Activated CD8-positive, alpha-beta memory T cell treated with anti-CD3 and anti-CD28 coated beads for 1 hour (primary cell): ENCODE measurements at places on chromosomes 4 and X.
A peak's percentile ranks its signal among the peaks of the same experiment; 100 is the strongest.

DNA sequence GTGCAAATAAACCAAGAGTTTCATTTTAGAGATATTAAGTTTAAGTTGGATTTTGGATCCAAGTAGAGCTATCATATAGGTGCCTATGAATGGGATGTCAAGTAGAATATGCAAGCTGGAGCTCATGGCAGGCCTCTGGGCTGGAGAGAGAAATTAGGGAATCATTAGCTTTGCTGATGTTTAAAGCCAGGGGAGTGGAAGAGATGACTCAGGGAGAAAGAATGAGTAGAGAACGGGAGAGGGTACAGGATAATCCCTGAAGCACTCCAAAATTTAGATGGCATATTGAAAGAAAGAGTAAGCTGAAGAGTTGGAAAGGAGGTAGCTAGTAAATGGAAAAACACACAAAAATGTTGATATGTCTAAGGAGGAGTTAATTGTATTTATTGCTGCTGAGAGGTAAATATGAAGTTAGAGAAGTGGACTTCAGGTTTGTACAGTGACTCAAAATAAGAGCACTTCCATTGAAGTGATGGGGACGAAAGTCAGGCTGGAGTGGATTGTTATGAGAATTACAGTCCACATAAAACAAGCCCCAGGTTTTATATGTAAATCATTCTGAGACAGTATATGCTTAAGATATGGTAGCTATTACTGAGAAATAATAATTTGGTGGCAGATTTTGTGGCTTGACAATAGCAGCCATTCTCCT, 72.5 kb upstream of the GRXCR1 start:
- no peak for DNase-seq

DNA sequence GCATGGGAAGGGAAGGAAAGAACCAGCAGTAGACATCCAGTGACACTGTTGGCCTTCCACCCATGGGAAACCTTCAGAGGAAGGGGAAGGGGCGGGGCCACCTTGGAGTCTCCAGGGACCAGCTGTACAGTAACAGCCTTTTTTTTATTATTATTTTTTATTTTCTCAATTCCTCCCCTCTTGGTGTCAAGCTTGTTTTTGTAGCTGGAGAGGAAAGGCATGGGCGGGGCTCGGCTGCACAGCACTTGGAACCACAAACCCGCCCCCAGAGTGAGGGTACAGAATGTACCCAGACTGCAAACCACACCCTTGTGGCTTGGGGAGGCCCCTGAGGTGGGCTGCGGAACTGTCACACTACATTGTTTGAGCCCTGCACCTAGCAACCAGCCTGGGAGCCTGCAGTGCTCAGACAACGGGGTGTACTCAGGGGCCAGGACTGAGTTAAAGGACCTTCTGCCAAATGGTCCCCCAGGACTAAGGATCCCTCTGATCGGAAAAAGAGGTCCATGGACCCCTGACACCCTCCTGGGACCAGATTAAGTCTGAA, 45.7 kb downstream of the PRPS1 start:
- peak; percentile 72 for DNase-seq

DNA sequence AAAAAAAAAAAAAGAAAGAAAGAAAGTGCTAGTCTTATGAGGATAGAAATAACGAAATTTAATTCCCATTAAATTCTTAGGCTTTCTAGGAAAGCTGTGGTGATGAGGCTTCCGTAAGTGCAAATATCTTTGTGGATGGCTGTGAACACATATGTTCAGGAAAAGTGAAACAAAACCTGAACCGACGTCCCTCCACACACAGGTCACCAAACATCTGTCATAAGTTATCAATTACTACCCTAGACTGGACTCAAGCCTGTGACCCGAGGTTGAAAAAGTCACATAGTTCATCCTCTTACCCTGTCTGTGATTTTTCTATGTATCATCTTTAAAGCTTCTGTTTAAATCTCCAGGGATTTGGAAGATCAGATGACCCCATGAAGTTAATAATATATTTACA, 24.8 kb downstream of the HHIP start:
- DNase-seq, result no peak

DNA sequence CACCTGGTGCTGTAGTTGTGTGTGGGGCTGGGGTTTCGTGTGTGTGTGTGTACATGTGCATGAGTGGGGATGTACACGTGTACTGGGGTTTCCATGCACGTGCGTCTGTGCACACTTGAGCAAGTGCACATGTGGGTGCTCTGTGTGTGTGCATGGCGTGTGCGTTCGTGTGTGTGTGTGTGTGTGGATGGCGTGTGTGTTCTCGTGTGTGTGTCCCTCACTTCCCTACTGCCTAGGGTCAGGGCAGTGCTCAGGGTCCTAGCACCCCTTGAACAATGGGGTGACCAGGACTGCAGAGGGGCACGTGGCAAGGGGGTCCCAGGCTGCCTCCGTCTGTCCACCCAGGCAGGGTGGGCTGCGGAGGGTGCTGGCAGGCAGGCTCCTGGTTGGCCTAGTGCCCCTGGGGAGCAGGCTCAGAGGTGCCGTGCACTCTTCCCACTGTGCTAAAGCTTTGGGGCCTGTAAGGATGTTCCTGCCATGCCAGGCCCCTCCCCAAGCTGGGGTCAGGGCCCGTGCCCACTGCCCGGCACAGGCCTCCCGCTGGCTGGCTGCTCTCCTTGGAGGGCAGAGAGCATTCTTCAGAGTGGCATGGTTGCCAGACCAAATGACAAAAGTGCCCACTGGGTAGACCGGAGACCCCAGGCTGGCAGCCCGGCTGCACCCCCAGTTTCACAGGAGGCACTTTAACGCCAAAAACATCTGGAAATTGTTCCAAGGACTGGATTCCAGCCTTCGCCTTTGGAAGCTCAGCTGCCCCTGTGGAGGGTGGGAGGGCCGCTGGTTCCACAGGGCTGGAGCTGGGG, 29.1 kb downstream of the FGFRL1 start:
- DNase-seq, result no peak

DNA sequence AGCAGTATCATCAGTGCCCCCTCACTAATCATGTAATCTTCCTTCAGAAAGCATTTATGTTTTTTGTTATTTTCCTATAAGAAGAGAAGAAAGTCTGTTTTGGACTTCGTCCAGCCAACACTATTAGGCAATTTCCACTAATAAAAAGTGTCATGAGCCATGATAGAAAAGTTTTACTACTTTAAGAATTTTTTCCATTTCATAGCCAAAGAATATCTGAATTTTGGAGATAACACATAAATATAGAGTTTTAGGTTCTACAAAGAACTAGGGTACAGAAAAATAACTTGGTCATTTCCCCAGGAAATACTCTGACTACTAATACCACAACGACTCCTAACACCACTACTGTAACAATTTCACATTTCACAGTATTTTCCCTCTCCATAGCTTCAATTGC, 41.8 kb upstream of the VEGFC start:
- no peak for DNase-seq

GRCh38 chrX:27599928-27600327, 9.8 kb downstream of the DCAF8L2 start:
- DNase-seq, result no peak

DNA sequence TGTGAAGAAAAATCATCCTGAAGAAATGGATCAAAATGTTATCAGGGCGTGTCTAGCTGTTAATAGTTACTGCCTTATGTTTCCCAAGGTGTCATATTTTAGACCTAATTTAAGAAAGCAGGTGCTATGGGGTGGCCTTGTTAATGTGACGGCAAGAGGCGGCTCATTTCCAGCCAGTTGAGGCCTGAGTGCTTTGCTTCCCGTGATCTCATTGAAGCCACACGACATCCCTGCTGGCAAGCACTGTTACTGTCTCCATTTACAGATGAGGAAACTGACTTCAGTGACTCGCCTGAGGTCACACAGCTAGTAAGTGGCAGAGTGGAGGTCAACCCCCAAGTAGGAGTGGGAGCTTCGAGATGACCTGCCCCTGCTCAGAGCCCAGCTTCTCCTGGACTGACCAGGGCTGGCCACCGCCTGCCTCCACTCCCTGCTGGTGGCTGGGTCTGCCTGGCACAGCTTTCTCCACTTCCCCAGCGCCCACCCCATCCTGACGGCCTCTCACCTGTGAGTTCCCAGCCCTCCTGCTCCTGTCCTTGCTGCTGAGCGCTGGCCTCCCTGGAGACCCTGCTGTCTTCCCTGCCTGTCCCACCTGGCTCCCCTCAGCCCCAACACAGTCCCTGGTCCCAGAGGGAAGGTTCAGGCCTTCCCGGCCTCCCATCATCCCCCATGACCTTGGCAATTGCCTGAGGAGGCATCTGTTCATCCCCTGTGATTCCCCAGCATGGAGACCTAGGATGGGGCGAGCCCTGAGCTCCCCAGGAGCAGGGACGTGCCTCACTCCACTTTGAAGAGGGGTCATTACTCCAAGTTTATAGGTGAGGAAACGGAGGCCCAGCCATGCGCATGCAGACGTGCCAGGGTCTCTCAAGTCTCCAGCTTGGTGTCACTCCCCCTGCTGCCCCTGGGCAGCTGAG, 47.7 kb upstream of the SORCS2 start:
- DNase-seq, result no peak

GRCh38 chr4:96295143-96295741, 455.3 kb downstream of the PDHA2 start:
- DNase-seq, result no peak

- DNase-seq, result no peak
These were observed 278.7 kb downstream of the RCHY1 start for GRCh38 chr4:75235359-75235951.

DNA sequence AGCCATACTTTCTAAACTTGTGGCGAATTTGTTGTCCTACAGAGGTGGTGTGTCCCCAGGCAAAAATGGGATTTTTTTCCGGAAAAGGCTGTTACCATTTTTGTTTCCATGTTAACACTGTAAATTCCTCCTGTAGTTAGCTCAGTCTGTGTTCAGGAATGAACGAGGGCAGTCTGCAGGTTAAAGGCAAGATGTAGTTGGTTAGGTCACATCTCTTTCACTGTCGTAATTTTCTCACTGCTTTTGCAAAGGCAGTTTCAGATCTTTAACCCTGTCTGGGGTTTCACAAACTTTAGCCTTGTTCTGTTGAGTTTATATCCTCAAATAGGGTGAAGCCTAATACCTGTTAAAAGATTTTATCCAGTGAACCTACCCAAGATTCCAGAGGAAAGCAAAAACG, 50.5 kb upstream of the PUDP start:
- DNase-seq, result no peak

GRCh38 chr4:42865572-42866189, 26.8 kb upstream of the GRXCR1 start:
- peak; percentile 2 for DNase-seq

- DNase-seq, result no peak
These were observed 585.7 kb downstream of the TLL1 start for GRCh38 chr4:166458756-166459155.

DNA sequence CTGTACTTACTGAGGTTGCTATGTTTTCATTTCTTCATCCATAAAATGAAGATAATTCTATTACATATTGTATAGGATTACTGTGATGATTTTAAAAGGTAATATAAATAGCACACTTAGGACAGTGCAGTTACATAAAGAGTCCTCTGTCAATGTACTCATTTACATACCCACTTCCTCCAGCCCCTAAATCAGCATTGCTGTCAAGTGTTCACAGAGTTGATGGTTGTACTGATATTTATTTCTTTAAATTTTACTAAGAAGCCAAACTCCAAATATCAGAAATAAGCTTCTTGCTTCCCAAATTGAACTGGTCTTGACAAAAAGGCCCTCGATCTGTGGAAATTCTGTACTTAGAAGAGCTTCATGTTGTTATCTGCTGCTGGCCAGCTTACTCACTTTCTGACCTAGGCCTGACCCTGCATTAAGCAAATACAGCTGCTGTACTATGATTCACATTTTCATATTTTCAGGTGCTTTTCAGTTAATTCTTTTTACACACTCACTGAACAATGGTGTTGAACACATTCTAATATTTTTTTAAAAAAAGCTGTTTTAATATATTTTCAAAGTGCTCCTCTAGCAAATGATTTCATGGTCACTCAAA, 259.6 kb downstream of the UNC5C start:
- no peak for DNase-seq

GRCh38 chrX:74351760-74352159, 47.8 kb downstream of the ZCCHC13 start:
- DNase-seq, result no peak

GRCh38 chr4:151488968-151489367, 80.0 kb downstream of the FHIP1A start:
- DNase-seq, result no peak

DNA sequence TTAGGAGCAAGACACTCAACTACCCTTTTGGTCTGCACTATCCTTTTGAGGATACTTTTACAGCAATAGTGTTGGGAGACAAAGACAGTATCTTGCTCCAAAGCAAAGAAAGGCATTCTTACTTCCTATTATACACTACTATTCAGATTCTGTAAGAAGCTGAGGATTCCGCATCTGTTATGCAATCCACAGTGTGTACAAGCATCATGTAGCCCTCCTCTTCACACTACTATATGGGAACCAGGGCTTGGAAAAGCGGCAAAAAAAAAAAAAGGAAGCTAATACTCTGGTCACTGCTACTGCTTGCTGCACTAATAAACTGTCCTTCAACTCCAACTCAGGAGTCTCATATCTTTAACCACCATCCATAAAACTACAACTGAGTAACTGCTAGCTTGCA, 59.1 kb downstream of the FBXW7 start:
- no peak for DNase-seq

GRCh38 chr4:144647095-144647561, 1.2 kb downstream of the HHIP start:
- no peak for DNase-seq

- DNase-seq, result no peak
These were observed 8.6 kb upstream of the NKRF start for GRCh38 chrX:119614776-119615175.

DNA sequence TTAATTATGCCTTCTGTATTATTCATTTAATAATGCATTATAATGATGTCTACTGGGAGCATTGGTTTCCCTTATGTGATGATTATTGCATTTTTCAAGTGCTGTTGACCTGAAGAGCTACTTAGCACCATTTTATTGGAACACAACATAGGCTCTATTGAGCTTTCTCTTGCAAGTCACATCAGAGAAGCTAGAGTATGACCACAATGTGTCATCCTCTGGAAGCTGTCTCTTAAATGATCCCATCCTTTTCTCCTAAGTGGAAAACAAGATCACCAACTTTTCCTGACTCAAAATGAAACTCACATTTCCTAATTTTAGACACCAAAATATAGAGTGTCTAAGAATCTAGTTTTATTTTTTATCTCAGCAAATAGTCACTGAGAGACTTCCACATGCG, 1451.9 kb downstream of the PCDH7 start:
- no peak for DNase-seq
